ENCODE measurements at places on chromosomes 16 and 17. TPM values are rescaled to one million over a fixed set of nuclear protein-coding genes. Genes with fewer than 3 reads are reported as not detected.

DNA sequence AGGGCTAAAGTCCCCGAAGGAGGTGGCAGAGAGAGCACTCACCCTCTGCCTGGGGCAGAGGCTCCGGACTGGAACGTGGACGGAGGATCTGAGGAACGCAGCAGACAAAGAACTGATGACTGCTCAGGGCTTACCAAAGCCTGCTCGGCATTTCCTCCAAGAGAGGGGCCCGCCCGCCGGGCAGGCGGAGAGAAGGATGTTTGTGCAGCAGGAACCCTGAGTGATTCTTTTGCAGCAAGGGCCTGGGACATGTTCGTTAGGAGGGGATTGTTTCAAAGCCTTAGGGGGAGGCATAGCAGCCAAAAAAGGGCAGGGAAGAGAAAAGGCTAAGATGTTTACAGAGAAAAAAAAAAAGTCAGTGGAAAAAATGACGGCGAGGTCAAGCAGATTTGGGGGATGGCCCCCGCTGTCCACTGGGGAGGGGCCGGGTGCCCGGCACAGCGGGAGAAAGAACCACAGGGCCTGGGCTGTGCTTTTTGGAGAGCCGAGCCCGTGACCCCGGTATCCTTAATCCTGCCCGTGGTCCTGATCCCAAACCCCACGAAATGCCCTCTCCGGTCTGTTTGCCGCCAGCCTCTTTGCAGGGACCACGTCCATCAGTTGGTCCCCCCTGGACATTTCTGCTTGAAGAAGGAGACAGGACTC is 129.3 kb downstream of the NTN1 start:
- no peak for DNase-seq

- peak; percentile 92 for DNase-seq
These were observed 75.8 kb downstream of the AXIN2 start for GRCh38 chr17:65485388-65486299.

GRCh38 chr16:4501071-4501478 is 24.9 kb downstream of the HMOX2 start:
- peak; percentile 26 for DNase-seq

DNA sequence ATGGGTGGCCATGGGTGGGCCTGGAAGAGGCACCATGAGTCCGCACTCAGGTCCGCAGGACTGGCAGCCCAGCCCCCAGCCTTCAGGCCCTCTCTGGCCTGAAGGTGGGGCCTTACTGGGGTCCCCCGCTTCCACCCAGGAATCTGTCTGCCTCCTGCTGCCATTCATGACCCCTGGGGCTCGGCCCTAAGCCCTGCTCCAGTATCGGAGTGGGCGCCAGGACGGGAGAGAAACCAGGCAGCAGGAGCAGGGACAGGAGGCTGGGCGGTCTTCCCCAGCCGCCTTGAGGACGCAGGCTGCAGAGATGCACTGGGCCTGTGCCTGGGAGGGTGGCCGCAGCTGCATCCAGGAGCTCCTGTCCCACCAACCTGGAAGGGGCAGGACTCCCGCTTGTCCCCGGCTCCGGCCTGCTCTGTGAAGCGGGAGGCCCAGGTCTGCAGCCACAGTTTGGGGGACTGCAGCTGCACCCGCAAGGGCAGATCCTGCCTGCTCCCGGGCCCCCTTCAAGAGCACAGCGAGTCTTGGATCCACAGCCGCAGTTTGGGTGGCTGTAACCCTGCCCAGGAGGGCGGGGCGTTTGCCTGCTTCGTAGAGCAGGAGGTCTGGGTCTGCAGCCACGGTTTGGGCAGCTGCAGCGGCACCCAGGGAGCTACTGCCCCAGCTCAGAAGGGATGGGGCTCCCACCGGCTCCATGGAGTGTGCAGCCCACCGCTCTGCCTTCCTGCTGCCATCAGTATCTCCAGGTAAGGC is 81.8 kb upstream of the DNAJA2 start:
- DNase-seq: no peak

Gene RRAD
- total RNA-seq: 10.4 TPM
